ENCODE measurements at places on chromosomes 7 and 10.

DNA sequence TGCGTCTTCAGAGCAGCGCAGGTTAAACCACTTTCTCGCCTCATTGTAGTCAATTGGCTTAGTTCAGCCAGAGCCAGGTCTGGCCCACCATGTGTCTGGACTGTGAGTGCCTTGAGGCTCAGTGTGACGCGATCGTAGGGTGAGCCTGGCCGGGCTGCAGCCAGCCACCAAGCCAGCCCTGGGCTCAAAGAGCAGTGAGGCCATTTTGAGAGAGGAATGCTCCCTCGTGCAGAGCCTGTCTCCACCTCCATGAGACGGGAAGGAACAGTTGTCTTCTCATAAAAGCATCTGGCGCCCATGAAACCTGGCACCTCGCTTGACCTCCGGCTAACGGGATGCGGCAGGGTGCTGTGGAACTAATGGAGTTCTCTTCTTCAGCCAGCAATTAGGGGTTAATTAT is 34.5 kb downstream of the LHPP start:
- no peak for DNase-seq

GRCh38 chr10:96292971-96293920 is 11.0 kb upstream of the DNTT start:
- no peak for DNase-seq

DNA sequence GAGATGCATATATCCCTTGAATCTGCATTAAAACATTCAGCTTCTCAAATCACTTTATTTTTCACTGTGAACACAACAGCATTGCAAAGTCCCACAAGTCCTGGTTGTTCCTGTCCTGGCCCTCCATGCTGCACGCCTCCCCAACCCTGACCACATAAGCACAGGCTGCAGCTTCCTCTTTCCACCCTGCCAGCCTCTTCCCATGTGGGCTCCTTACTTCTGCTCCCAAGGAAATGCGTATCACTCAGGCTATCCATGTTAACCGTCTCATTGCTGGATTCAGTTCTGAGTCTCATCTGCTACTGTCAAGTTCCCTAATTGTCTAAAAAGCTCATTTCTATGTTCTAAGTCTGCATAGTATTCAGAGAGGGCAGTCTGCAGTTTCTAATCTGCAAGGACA is 89.7 kb upstream of the ZPBP start:
- no peak for DNase-seq

DNA sequence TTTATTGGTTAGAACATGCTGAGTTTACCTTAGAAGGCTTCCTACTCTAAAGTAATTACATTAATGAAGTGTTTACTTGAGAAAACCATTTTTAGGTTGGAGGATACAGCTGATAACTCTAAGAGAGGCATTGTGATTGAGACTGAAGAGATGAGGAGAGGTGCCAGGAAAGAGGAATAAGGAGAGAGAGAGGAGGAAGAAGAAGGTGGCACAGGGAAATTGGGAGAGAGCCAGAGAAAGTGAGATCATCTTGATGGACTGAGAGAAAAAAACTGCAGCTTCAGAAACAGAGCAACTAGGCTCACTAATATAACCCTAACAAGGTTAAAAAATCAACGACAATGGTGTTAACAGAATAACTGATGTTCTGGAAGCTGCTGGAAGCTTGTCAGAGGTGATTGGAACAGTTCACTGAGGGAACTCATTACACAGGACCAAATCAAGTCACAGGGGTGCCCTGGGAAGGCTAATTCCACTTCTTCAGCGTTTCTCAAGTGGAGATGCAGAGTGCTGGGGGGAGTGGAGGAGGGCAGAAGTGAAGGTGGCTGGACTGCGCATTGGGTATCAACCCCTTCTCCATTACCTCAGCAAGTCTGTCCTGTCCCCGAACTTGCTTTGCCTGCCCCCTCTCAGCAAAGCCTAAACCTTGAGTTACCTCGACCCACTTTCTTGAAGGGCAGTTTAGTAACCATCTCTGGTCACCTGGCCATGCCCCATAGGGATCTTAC is 6.9 kb upstream of the SORBS1 start:
- DNase-seq: no peak

- no peak for DNase-seq
Observed at GRCh38 chr7:134941952-134942351, 44.4 kb upstream of the AGBL3 start.

GRCh38 chr10:4243651-4244050 is 458.6 kb upstream of the KLF6 start:
- DNase-seq: no peak

- DNase-seq: no peak
Observed at GRCh38 chr7:114269714-114270113, 144.9 kb upstream of the FOXP2 start.

DNA sequence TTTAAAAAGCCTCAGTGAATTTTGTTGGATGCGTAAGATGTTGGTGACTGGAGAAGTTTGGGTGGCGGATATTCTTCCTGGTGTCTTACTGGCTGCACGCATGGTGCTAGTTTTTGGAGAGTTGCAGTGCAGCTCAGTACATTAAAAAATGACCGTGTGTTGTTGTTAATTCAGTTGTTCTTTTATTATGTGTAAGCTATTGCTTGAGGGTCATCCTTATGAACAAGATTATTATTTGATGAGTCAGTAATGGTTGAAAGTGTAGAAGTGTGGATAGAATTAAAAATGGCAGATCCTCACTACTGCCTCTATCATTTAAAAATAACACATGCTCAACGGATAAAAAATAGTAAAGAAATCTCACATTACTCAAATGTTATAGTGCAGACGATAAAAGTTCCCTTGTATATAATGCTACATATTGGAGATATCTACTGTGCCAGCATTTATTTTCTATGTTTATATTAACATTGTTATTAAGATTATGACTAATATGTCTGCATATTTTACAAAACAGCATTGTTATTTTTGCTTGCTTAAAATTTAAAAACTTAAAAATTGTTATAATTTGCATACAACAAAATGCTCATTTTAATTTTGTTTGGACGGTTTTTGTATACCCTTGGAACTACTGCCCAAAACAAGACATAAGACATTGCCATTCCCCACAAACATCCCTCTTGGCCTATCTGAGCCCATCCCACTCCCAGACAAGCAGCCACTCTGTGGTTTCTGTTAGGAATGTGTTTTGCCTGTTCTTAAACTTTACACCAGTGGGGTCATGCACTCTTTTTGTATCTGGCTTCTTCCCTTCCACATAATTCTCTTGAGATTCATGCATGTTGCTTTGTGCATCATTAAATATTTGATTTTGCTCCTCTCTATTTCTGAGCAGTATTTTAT is 142.0 kb downstream of the DOCK1 start:
- no peak for DNase-seq

DNA sequence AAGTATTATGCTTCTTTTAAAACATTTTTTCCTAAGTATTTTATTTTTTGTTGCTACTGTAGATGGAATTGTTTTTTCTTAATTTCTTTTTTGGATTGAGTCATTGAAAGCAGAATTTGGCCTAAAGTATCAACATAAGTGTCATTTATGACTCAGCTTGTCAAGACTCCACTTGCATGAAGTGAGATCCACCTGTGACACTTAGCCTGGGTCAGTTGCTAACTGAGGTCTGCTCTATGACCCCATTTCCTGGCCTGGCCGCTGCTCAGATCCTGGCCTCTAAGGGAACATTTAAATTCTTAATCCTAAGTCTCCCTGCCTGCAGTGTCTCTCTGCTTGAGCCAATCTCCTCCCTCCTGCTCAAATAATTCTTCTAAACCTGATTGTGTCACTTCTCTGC is 35.5 kb downstream of the TMEM270 start:
- no peak for DNase-seq

- DNase-seq: no peak
Observed at GRCh38 chr7:28560767-28561166, 148.4 kb downstream of the CREB5 start.

DNA sequence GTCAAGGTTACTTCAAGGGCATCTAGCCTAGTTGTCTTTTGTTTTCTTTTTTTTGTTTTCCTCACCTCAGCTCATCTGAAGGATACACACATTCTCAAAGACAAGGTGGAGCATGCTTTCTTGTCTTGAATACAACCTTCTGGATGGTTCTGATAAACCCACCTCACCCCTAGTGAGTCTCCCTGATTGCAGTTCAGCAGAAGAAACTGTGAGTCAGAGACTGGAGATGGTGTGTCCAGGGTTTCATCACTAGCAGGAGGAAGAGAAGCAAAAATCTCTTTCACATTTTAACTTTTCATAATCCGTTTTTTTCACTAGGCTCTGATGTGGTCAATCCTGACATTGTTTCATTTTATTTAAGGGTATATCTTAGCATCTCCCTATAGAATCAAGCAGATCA is 143.0 kb upstream of the NRBF2 start:
- no peak for DNase-seq

DNA sequence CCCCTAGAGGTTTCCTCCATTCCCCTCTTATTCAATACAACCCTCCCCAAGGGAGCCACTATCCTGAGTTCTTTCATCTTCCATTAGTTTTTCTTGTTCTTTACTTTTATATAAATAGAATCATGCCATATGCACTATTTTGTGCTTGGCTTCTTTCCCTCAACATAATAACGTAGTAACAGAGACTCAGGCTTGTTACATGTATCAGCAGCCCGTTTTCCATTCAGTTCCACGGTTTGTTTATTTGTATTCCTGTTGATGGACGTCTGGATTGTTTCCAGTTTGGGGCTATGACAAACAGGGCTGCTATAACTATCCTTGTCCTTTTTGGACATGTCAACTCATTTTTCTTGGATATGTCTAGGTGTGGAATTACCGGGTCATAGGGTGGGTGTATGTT is 264.4 kb upstream of the MKI67 start:
- no peak for DNase-seq

DNA sequence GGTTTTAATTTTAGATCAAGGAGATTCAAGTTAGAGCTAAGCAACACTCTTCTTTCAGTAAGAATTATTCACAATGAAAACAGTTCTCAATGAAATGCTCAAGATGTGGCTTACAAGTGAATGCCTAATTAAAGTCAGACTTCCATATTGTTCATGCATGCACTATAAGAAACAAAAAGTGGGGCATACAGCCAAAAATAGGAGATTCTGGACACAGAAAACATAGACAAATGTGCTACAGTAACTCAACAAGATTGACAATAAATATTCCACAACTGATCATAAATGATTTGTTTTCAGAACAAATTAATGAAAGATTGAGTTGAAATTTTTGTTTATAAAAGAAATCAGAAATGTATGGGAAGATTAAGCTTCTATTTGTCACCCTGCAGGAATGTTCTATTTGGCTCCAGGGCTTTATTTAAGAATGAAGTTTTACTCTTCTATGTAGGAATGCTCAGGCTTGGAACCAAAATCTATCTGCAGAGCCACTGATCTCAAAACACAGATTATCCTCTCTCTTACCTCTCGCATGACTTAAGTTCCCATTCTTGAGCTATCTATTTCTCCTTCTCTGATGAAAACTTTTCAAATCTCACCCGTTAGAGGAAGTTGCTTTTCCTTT is 89.0 kb upstream of the PIP4K2A start:
- DNase-seq: no peak

DNA sequence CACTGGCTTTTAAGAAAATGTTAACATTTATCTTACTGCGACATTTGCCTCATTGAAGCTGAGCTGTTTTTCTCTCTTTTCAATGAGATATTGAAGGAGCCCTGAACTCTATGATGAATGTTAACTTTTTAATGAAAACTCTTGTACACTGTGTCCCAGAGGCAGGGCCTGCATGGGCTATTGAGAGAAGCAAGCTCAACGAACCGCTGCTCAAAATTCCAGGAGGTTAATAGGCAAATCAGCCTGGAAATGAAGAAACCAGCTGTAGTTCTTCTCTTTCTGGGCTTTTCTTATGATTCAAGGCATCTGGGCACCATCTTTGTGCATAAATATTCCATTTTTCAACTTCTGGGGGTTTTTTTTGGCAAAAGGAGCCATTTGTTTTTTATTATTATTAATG is 168.4 kb upstream of the NPVF start:
- no peak for DNase-seq

GRCh38 chr10:77027141-77027540 is 610.5 kb downstream of the KCNMA1 start:
- DNase-seq: no peak

DNA sequence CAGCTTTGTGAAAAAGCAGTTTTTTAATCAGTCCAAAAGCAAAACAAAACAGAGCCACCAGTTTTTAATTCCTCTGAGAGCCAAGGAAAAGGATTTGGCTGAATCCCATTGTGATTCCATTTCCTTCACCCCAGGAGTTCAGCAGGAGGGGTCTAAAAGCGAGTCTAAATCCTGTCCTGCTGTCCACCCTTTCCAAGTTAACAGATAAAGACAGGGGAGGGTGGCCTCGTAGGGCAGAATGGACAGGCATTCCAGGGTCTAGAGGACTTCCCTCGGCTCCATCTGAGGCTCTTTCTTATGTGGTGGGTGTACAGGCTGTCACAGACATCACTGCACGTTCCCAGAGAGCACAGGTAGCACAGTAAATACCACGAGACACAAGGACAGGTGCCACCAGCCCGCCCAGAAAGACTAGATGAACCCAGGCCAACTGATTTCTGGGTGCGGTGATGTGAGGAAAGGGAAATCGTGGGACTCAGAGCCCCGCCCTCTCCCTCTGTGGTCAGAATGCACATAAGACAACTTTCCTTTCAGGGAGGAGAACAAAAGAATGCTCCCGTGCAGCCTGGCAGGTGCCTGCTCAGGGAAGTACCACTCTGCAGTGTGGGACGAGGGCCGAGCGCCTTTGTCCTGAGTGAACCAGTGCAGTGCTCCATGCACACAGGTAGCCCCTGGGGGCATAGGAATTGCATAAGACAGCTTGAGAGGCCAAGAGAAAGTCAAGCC is 119.7 kb downstream of the ABLIM1 start:
- peak; percentile 31 for DNase-seq

Data from activated CD8-positive, alpha-beta memory T cell treated with anti-CD3 and anti-CD28 coated beads for 1 hour (primary cell).